ENCODE measurements at places on chromosomes 11 and 22. TPM values are rescaled to one million over a fixed set of nuclear protein-coding genes. Genes with fewer than 3 reads are reported as not detected.

Gene TYR
- not detected for total RNA-seq

DNA sequence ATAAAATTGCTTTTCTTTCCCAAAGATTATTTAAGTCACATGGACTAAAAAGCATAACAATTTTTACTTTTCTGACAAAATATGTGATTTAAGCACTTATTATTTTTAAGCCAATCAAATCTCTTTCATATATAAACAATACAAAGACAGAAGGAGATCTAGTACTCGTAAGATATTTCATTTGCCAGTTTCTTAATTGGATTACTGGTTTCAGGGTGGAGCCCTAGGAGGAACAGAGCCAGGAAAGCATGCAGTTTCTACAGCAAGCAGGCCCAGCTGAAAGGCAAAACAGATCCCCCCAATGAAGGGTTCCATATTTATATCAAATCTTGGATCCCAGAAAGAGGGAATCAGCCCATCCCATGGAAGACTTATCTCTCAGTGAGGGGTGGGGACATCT is 177.0 kb downstream of the KIF18A start:
- no peak for DNase-seq

DNA sequence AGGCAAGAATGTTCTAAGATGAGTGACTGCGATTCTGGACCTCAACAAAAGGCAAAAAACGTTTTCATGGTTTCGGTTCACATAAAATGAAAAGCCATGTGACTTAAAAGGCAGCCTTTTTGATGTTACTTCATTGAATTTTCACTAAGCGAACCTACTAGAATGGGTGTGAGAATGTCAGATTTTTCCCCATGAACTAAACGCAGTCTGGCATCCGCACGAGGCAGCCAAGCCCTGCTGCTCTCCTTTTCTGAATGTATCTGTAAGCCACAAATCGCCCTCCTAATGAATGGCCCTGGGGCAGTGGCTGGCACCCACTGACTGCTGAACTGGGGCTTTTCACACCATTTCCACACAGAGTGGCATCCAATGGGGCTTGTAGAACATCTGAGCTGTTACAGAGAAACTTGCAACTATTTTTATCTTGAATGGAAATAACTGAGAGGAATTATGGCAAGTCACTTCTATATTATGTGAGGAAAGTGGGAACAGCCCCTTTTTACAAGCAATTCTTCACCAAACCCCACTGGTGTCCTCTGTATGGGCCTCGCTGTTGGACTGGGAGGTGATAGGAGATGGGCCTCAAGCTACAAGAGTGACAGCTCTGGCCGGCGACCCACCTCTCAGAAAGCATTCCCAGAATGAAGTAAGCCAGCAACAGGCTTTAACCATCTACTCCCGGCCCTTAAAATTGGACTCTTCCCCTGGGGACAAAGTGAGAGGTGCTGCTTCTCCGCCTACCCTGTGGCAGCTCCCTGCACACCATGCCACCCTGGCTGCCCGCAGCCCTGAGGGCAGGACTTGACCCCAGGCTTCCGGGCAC is 29.4 kb downstream of the PPP2R1B start:
- DNase-seq, result no peak

- DNase-seq, result no peak
These were observed 69.7 kb downstream of the PHF21B start for GRCh38 chr22:44940130-44940529.

Gene GPHA2
- not detected for total RNA-seq

Gene CDON
- total RNA-seq, result 17.7 TPM

DNA sequence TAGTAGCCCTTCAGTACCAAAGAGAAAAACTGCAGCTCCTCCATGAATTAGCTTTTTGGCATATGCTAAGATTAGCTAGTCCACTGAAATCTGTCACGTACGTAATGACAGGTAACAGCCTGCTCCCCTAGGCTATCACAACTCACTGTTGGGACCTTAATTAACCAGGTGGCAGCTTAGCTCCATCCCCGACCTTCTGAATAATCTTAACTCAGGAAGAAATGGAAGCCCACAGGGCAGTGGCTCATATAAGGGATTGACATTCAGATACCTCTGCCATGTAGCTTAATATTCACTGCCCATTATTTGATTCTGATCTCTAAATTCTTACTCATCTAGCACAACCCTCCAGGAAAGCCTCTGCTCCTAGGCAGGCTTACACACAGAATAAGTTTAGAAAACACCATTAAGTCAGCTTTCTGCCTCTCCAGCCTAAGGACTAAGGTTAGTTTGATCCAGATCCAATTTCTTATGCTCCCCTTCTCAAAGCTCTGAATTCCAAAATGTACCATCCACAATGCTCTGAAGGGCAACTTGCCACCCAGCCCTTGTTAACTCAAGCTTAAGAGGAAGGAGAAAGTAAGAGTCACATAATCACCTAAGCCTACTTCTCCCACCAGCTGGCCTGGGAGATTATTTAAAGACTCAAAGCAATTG is 5.0 kb downstream of the HSPA8 start:
- no peak for DNase-seq

GRCh38 chr22:48953103-48953720 is 874.5 kb downstream of the BRD1 start:
- no peak for DNase-seq

GRCh38 chr22:32661737-32662586 is 139.5 kb upstream of the TIMP3 start:
- DNase-seq, result no peak

GRCh38 chr11:132864811-132865576 is 667.3 kb downstream of the OPCML start:
- DNase-seq, result no peak

DNA sequence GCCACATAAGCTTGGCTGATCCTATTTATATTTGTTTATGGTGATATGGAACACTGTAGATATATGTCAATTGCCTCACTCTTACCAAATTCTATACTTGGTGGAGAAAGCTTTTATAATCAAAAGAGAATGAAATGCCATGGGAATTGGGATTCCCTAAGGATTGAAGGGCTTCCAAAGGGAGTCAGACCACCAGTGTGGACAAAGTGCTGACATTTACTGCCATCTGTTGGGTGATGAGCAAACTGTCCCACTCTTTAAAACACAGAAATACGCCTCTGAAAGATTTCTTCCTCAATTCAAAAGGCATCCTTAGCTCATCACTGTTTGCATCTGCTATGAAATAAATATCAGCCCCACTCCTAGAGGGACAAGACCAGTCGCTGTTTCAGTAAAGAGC is 7.1 kb downstream of the SLC1A2 start:
- DNase-seq, result no peak

GRCh38 chr22:28788601-28789000 is 11.8 kb downstream of the XBP1 start:
- no peak for DNase-seq

GRCh38 chr11:113289431-113290187 is 24.8 kb upstream of the TTC12 start:
- DNase-seq, result no peak

DNA sequence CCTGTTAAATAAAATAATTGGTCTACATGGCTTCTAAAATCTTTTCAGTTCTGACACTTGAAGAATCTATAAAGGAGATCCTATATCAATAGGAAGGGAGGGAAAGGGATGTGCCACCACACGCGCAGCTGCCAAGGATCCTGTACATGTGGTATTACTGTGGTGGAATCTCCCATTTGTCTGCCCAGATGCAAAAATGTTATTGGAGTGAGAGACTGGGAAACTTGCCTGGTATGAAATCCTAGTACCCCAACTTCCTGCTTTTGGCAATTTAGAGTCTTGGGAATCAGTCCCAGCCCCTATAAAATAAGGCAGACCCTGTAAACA is 81.9 kb upstream of the PICALM start:
- DNase-seq, result no peak

Gene FXYD6
- 17.5 TPM for total RNA-seq

DNA sequence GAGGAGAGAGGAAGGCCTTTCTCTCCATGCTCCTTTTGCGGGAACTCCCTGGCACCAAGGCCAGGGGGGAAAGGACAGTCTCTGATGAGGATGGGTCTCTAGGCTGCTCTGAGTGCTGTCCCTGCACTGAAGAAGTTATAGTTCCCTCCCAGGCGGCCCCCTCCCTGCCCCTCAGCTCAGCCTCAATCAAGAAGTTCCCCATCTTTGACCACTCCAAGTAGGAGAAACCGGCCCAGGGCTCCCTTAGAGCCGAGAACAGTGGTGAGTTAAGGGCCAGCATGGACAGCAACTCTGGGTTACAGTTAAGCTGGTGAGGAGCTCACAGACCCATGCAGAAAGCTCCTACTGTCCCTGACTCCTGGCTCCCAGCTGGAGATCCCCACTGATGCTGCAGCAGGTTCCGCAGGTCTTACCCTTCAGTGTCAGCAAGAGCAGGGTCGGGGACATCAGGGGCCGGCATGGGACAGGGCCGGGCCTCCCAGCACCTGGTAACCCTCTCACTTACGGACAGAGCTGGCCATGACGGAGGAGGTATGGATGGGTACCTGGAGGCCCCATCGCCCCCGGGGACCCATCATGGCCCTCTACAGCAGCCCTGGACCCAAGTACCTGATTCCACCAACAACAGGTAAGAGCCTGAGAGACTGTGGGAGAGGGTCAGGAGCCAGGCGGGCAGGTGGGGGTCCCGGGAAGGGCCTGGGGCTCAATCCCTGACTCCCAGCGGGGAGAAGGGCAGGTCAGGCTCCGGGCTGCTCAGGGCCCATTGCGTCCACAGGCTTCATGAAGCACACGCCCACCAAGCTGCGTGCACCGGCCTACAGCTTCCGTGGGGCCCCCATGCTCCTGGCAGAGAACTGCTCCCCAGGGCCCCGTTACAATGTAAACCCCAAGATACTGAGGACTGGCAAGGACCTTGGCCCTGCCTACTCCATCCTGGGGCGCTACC is 4.2 kb downstream of the SCGB1C1 start:
- no peak for DNase-seq

GRCh38 chr22:39325392-39325932 is 6.0 kb upstream of the RPL3 start:
- DNase-seq, result no peak

Gene RFPL3
- total RNA-seq, result not detected

Gene ACTN3
- not detected for total RNA-seq

GRCh38 chr22:46774253-46774979 is 12.0 kb downstream of the TBC1D22A start:
- no peak for DNase-seq

GRCh38 chr11:120717042-120717441 is 205.5 kb downstream of the GRIK4 start:
- no peak for DNase-seq

Gene OR4D6
- total RNA-seq, result not detected

- no peak for DNase-seq
These were observed 615 bp downstream of the POLD4 start for GRCh38 chr11:67352546-67353316.

Gene C11orf87
- not detected for total RNA-seq

DNA sequence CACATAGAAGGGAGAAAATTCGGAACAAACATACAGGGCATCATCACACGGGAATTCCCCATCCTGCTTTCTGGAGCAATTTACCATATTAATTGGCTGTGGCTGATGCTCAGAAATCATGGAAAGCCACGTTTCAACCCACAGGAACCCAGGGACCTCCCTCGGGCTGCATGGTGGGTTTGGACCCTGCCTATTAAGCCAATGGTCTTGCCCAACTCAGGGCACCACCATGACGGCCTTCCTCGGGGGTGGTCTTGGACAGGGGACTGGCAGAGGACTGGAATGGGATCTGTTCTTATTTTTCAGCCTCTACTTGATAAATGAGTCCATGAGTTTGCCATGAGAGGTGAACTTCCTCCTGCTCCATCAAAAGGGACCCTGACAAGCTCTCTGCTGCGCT is 374.0 kb downstream of the SHANK2 start:
- DNase-seq, result no peak

DNA sequence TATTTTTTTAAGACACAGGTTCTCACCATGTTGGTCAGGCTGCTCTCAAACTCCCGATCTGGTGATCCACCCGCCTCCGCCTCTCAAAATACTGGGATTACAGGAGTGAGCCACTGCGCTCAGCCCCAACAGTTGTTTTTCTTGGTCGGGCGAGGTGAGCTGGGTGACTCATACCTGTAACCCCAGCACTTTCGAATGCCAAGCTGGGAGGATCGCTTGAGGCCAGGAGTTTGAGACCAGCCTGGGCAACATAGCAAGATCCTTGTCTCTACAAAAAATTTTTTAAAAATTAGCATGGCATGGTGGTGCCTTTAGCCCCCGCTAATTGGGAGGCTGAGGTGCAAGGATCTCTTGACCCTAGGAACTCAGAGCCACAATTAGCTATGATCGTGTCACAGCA is 7.0 kb upstream of the NF2 start:
- DNase-seq, result no peak

DNA sequence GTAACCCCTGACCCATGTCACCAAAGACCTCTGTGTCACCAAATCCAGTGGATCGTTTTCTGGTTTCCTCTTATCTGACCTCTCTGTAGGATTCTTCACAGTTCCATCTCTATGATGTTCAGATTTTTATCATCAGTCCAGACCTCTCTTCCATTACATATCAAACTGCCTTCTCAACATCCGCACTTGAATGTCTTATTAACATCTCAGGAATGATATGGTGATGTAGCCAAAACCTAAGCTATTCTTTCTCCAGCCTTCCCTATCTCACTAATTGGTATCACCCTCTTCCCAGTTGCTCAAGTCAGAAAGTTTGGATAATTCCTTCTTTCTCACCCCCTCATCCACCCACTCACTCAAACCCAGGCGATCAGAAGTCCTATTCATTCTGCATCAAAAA is 13.4 kb downstream of the APLNR start:
- DNase-seq, result no peak

Gene SAA4
- total RNA-seq, result not detected

GRCh38 chr11:123429336-123429735 is 733 bp upstream of the GRAMD1B start:
- DNase-seq, result no peak

DNA sequence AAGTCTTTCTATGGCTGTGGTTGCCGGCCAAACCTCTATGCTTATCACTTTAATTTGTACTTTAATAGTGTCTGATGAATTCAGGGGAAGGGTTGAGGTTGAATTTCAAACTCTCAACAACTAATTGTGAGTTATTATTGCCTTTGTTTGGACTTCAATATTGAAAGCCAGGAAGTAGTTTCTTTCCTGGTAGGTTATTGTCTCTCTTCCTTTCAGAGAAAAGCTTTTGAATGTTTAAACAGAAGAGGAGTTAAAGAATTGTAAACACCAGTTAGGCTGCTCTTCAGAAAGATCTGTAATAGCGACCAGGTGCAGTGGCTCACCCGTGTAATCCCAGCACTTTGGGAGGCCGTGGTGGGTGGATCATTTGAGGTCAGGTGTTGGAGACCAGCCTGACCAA is 22.2 kb downstream of the NNMT start:
- DNase-seq, result no peak

DNA sequence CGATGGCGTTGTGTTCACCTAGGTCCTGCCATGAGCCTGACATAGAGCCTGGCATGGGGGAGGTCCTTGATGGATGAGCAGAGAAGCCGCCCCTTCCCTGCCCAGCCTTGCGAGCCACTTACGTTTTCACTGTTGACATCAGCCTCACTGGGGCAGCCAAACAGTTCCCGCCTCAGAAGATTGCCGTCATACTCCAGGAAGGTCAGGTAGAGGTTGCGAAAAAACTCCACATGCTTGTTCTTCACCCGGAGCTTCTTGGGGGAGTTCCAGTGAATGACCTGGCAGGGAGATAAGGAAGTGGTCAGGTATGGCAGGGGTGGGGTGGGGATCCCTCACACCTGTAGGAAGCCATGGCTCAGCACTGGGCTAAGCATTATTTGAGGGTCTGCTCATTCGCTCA is 279.3 kb upstream of the SYN3 start:
- no peak for DNase-seq

Gene OR52E8
- total RNA-seq, result not detected

GRCh38 chr11:10462746-10463300 is 7.8 kb downstream of the AMPD3 start:
- DNase-seq, result no peak

Measured in thoracic aorta (tissue), 2 donors.